ENCODE measurements at places on chromosomes 5 and 9.

GRCh38 chr9:87742813-87743428 is 17.0 kb downstream of the CTSL start:
- DNase-seq, result no peak

- no peak for DNase-seq
Measured at GRCh38 chr9:77649109-77649812, 1.1 kb upstream of the GNA14 start.

- DNase-seq, result no peak
Measured at GRCh38 chr5:142902186-142902965, 132.2 kb downstream of the ARHGAP26 start.

DNA sequence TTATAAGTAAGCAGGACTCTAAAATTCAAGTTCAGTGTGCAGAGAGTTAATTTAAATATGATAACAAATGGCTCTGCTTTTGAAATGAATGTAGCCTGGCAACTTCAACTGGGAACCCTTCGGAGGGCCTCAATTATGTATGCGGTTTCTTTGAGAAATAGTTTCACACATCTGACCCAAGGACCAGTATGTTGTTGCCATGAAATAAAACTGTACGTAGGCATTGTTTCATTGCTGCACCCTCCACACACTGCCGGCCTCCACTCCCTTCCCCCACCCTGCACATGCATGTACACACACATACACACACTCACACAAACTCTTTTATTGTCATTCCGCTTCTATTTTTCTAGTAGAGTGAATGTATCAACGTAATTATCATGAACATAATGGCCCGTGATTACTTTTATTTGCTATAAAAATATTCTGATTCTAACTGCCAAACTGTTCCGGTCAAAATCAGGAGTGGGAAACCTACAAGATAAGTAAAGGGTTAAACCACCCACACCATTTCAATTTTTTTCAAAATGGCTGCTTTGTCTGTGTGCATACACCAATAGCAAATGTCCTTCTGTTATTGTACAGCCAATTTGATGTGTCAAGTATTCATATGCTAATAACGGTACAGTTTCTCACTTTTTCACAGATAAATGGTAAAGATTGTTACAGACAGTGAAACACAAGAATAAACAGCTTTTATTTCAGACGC is 215.5 kb upstream of the TMEM161B start:
- no peak for DNase-seq

DNA sequence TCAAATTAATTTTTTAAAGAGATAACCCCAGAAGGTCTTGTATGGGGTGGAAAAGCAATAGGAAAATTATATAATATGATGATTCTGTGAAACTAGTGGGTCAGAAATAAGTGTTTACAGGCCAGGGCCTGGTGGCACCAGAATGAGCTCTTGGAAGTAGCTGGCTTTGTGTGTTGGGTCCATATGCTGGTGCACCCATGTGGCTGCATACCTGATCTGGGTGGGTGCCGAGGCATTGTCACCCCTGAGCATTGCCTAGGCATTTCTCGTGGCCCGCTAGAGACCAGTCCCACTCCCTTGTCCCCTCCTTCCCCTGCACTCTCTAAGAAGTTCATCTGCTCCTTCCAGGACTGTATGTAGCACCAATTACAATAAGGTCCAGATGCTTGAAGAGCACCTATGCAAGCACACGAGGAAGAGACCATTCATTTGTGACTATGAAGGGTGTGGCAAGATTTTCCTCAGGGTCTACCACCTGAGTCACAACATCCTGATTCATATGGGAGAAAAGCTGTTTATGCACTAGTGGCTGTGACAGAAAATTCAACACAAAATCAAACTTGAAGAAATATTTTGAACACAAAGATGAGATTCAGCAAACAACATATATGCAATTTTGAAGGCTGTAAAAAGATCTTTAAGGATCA is 19.8 kb upstream of the IL33 start:
- DNase-seq, result no peak

DNA sequence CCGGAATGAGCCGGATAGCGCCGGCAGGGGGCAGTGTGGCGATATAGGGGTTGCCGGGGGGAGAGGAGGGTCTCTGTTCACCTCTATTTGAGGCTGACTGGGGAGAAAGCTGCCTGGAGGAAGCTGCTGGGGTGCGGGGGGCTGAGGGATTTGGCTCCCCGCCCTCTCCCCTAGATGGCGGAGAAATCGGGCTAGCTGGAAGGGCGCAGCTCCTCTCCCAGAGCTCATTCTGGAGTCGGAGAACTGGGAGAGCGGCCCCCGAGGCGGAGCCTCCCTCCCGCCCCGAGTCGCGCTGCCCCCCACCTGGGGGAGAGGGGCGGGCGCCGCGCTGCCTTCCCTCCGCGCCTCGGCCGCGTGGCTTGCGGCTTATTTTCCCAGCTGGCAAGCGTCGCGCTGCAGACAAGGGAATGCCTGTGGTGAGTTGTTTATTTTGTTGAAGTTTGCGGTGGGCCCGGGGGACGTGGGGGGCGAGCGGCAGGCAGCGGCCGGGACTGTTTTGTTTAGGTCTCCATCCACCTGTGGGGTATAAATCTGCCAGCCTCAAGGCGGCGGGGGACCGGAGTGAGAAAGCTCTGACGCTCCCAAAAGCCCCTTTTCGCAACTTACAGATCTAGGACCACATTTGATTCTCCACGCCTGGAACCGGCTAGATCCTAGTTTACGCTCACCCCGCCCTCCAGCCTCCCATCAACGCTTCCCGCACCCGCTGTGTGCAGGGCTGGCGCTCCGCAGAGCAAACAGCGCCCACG is 4.1 kb upstream of the RGMB start:
- peak; percentile 54 for DNase-seq

DNA sequence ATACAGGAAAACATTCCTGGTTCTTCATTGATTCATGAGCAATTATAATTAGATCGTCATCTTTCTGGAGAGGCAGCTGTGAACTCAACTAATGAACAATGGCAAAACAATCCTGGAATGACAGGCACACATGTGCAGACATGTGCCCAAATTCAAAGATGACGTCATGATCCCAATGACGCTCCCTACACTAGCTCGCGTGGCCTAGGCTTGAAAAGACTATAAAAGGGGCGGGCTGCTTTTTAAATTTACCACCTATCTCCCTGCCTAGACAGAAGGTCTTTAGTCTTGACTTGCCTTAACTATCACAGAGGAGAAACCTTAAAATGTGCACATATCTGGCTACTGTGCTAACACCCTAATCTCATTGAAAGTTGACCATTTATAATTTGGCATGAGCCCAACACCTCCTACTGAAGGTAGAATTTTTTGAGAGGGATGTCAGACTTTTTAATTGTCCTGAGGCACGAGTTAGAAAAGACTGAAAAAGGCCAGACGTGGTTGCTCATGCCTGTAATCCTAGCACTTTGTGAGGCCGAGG is 88.2 kb downstream of the PRRT1B start:
- DNase-seq, result no peak

DNA sequence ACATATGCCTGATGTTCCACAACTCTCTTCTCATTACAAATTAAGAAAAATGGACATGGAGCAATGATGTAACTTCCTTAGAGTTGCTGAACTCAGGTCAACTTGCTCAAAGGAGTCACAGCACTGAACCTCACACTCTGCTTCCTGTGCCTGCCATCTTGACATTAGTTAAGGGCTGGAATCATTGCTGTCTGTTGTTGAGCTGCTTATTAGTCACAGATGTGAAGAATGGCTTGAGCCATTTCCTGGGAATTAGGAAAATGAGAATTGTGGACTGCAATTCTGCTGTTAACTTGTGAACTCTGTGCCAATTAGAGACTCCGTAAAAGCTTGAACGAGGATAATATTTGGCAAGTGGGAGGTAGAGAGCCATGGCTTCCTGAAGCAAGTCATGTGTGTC is 212.0 kb downstream of the ADAMTS12 start:
- no peak for DNase-seq

GRCh38 chr5:83720836-83721537 is at the start of gene HAPLN1:
HAPLN1 (minus strand) TSS chr5:83720855; CDS start chr5:83673523, 47,332 bp downstream.
- DNase-seq, result no peak

DNA sequence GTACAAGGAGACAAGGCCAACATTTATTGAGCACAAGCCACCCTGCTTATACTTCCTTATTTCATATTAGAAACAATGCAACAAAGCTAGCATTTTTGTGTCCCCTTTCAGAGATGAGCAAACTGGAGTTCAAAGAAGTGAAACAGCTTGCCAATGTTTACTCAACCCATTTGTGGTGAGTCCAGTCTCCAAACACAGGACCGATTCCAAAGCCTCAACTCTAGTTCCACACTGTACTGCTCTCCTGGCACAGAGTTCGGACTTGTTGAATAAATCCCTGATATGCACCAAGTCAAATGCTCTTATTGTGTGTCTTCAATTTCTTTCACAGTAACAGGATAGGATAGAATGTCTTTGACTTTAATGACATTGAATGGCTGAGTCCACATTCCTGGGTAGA is 604.8 kb upstream of the BRINP1 start:
- DNase-seq, result no peak

GRCh38 chr9:87545858-87546257 is 48.2 kb downstream of the DAPK1 start:
- no peak for DNase-seq

GRCh38 chr5:139094154-139095131 is 103.7 kb downstream of the SIL1 start:
- DNase-seq, result no peak

- no peak for DNase-seq
Measured at GRCh38 chr5:174098694-174099093, 53.2 kb downstream of the NSG2 start.

DNA sequence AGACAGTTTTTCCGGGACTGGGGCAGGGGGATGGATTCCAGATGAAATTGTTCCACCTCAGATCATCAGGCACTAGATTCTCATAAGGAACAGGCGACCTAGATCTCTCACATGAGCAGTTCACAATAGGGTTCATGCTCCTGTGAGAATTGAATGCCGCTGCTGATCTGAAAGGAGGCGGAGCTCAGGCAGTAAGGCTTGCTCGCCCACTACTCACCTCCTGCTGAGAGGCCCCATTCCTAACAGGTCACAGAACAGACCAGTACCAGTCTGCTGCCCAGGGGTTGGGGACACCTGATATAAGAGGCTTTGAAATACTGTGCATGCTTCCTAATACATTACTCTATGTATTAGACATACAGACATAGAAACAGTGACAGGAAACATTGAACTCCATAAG is 41.1 kb downstream of the PTPRD start:
- no peak for DNase-seq

DNA sequence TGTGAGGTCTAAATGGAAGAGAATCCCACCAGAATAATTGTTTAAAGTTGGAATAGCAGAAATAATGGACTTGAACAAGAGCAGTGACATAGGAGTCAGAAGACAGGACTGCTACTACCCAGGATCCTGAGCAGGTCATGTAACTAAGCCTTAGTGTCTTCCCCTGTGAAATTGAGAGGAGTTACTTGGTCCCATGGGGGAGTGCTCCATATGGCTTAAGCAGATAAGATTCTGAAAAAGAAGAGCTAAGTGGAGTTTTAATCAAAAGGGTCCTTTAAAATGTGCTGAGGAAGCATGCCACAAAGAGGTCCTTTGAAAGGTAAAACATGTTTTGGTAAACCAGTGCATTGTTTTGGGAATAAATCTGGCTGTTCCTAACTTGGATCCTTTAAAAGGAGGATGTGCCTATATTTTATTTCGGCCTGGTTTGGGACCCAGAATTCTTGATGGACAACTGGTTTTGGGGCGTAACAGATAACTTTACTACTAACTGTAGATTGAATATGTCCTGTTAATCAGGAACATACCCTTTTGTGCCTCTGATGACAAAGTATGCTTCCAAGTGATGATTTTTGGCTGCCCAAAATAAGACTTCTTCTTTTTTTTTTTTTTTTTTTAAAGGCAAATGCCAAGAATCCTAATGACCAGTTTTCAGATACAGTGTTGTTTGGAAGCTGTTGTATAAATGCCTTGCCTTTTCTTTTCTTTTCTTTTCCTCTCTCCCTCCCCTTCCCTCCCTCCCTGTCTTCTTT is 5.7 kb downstream of the RCL1 start:
- DNase-seq, result no peak

GRCh38 chr5:139635606-139636206 is 12.4 kb upstream of the CXXC5 start:
- no peak for DNase-seq

- DNase-seq, result no peak
Measured at GRCh38 chr9:135657416-135657815, 5.7 kb upstream of the LCN9 start.

DNA sequence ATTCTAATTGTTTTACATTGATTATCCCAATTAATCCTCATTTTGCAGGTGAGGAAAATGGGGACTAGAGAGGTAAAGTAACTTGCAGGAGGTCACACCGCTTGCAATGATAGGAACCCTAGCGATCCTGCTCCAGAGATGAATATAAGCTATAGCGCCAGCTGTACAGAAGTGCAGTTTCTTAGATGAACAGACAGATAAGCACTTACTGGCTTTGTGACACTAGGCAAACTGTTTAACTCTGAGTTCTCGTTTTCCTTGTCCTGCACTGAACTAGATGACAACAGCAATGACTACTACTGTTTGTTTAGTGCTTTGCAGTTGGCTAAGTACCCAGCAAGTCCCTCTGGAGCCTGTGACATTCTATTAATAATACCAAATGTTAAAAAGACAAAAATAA is 11.1 kb downstream of the LHX6 start:
- DNase-seq, result no peak

- DNase-seq, result no peak
Measured at GRCh38 chr9:131923132-131923671, 156.5 kb downstream of the MED27 start.

GRCh38 chr9:105281926-105282325 is 37.5 kb downstream of the SLC44A1 start:
- DNase-seq, result no peak

- DNase-seq, result no peak
Measured at GRCh38 chr5:14464671-14465070, 116.9 kb upstream of the OTULINL start.

- no peak for DNase-seq
Measured at GRCh38 chr5:137834498-137835049, 33.1 kb upstream of the MYOT start.
